NCI-H1694 (cell line): ENCODE measurements at places on chromosomes 4 and X.

- no peak for DNase-seq
Measured at GRCh38 chr4:38044060-38044459, 83.9 kb downstream of the PTTG2 start.

DNA sequence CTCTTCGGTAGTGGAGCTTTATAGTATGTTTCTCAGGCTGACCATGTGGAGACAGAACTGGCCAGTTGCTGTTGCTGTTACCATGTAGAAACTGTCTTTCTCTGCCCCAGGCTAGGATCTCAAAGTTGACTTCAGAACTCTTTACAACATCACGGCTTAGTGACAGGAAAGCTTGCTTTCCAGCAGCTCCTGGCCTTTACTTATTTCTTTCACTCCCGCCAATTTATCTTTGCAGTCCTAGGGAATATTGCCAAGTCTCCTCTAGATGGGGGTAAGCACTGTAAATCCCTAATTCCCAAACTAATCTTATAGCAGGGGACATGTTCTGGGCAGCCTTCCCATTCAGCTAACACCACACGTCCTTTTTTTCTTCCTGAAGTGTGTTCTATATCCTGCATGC is 631.6 kb downstream of the SPRY1 start:
- DNase-seq, result no peak

DNA sequence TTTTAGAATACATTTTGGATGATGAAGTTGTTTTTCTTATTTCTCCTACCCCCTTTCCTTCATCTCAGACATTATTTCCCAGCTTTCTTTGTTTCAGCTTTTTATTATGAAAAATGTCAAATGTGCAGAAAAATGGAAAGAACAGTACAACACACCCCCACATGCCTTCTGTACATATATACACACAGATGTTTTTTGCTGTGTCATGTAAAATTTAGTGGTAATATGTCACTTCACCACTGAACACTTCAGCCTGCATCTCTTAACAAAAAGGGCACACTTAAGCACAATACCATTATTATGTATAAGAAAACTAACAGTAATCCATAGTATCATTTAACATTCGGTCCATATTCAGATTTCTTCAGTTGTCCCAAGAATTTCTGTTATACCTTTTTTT is 37.8 kb downstream of the OCRL start:
- DNase-seq, result no peak

DNA sequence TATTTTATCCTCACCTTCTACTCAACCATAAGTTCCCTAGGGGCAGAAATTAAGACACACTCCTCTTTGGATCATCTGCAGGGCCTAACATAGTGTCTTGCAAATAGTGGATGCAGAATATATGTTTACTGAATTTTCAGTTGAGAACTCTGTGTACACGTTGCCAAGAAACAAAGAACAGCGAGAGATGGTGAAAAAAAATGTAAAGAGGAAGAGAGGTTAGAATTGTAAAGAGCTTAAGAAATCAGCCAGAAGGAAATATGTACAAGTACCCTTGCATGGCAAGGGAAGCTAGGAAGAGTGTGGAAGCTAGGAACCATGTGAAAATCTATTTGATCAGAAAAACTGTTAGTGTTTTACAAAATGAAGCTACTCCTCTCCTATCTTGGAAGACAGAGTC is 431.0 kb downstream of the SMARCA1 start:
- DNase-seq, result no peak

GRCh38 chrX:135536877-135537276 is 16.4 kb downstream of the INTS6L start:
- no peak for DNase-seq

- DNase-seq, result no peak
Measured at GRCh38 chr4:184097241-184097605, 120.5 kb downstream of the ENPP6 start.

- no peak for DNase-seq
Measured at GRCh38 chr4:82733636-82734035, 65.0 kb downstream of the SCD5 start.

DNA sequence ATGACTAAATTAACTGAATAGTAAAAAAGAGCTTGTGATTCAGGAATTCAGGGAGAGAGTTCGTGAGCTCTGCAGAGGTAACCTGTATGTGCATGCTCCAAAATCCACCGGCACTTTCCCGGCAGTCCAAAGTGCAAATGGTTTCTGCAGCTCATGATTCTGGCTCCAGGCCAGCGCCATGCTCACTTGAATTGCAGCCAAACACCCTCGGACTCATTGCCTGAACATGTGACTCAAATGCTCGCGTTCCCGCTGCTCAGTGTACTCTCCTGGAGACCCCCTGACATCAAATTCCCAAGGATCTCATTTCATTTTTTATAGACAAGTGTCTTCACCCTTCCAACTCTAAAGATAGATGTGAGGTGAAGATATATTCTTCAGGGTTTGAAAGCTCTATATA is 44.1 kb upstream of the SH3RF1 start:
- peak; percentile 75 for DNase-seq

DNA sequence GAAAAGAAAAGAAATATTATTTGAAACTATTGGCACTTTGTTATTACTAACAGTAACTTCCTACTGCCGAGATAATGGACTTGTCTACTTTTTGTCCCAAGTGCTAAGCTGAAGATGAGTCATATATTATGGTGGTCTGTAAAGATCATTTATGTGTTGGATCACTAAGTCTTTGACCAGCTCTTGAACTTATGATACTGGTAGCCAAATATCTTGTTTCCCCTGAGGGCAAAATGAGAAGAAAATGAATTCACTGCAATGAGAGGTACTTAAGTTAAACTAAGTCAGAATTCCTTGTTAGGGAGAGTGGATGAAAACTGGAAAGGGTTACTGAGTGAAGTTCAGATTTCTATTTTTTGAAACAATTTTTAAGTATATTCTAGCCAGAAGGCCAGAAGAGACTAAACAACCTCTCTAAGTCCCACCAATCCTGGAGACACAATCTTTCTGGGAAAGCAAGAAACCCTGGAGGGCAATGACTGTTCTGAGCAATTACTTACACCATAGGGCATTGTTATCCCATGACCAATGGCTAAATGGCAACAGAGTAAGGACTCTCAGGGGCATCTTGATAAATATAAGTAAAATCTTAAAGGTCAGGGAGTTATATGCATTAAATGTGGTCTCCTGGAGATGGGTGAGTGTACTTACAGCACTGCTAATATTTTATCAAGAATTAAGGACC is 287.7 kb downstream of the STIM2 start:
- no peak for DNase-seq
